Left colon (tissue), 2 donors: ENCODE measurements at places on chromosomes 3 and 15. TPM values are rescaled to one million over a fixed set of nuclear protein-coding genes. Genes with fewer than 3 reads are reported as not detected.

The TBCCD1 gene
- total RNA-seq: 10.7 TPM

The C3orf80 gene
- 1.9 TPM for total RNA-seq

The SIDT1 gene
- total RNA-seq: 65.7 TPM

The DYNLT2B gene
- total RNA-seq: 2.2 TPM

The GOLGA6L7 gene
- total RNA-seq: not detected

The NRROS gene
- total RNA-seq: 4.0 TPM

The ADCY5 gene
- 4.5 TPM for total RNA-seq

DNA sequence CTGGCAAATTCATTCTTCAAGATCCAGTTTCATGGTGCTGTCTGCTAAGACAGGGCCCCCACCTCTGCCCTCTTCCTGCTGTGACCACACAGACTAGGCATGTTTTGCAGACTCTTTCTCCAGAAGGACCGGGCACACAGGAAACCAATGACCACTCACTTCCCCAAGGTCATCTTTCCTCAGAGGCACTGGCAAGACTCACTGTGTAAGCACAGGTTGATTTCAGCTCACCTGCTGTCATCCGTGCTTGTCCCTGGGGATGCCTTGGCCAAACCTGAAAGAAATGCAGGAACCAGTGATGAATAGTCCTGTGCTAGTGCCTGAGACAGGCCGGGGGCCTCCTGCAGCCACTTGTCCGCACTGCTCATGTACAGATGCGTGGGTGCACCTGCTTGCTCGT, 33.5 kb downstream of the ALS2CL start:
- DNase-seq: no peak

- DNase-seq: no peak
These were observed 56.3 kb upstream of the CFAP20DC start for GRCh38 chr3:59106085-59106648.

DNA sequence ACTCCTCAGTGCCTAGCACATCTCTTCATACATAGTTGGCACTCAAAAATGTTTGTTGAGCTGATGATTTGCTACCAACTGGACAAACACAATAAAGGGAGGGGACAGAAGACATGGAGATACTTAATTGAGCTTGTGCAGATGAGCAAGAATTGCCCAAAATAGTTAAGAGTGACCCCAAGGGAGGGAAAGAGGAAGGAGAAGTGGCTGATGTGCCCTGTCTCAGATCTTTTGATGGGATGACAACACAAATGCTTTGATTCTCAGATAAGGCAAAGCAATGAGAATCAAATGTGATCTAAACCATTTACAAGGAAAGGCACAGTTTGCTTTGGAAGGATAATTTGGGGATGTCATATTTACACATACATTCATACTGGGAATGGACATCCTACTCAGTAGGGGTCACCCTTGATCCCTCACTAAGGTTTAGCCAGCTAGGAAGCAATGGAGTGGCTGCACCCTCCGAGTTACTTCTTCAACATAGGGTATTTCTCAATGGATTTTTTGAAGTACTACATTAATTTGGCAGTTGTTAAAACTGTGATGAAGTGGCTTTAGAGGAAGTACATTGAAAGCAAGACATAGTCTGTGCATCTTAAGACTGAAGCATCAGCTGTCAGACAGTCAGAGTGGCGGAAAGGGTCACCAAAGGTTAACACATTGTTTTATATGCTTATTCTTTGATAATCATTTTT, 21.9 kb upstream of the SSR3 start:
- DNase-seq: no peak

DNA sequence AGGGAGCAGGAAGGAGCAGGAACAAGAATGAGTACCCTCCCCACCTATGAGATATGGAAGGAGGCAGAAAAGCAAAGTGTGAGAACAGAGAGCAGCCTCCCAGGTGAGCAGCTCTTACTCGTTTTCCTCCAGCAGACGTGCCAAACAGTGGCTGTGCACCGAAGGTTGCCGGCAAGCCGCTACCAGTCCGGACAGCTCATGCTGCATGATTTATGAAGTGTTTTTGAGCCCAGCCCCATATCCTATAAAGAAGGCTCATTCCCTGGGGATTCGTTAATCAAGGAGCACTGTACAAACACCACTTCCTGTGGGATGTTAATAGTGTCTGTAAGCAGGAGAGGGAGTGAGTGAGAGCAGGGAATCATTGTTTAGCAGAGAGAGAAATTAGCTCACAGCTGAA, 118.3 kb upstream of the FOXB1 start:
- no peak for DNase-seq

DNA sequence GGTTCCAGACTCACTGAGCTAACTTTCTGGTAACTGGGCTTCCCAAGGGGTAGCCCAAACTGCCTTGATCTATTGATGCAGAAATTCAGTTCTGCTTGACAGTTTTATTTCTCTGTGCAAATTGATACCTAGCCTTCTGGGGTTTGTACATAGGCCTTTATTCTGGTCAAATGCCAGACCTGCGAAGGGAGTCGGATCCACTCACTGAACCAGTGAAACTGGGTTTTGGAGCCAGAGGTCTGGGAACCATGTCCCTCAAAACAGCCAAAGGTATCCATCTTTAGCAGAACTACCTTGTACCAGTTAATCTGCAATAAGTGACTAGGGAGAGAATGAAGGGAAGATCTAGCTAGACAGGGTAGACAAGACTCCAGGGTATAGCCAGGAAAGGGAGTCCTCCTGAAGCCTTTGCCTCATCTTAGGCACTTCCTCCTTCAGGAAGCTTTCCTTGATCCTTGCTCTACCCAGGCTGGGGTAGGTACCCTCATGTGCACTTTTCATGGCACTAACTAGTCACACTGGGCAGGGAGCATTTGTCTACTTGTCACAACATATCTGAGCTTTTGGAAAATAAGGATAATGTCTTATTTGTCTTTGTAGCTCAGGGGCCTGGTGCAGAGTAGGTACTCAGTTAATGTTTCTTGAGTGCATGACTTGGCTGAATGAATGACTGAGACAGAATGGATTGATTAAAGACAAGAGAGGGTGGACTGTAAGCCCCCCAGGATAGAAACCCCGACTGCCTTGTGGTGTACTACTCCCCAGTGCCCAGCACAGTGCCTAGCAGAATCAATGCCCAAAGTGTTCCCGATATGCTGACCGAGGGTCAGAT, 1.4 kb upstream of the SNX33 start:
- DNase-seq: no peak

DNA sequence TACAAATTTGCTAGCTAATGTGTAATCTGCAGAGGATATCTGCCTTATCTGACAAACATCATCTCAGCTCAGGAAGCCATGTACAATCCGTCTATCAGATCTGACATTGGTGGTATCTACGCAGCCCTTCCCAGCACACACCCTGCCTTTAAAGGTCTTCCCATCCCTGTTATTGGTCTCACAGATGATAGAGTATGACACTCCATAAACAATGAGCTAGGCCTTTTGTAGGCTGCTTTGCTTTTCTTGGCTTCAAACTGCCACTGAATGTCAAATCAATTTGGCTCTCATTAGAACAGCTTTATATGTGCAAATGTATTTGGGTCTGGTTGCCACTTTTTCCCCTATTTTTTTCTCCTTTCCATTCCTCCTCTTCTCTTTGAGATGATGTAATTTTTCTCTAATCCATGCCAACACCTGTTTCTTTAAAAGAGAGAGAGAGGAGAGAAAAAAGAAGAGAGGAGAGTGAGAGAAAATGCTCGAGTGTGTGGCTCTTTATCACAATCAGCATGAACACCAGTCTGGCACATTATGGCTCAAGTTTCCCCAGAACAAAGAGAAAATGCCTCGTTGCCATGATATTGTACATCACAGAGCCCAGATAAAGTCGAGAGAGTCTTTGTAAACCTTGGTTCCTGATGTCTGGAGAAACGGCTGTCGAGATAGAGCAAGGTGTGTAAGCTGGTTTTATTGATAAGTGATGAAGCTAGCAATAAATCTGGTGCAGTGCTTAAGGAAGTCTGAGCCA, 80.8 kb upstream of the DPH6 start:
- no peak for DNase-seq

- no peak for DNase-seq
These were observed 29.6 kb upstream of the FNDC3B start for GRCh38 chr3:172009803-172010202.

DNA sequence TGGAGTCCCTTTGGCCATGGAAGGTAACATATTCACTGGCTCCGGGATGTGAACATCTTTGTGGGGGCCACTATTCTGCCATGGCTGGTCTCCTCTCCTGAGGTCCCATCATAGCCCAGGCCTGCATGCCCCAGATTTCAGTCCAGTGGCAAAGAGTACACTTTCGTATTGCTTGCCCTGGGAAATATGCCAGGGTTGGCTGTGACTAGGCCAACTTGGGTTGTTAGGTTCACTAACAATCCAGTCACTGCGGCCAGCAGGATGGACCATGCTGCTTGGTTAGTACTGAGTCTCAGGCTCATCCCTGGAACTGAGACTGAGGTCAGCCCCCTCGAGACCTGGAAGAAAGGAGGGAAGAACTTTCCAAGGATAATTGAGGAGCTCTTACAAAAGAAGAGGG, 9.8 kb upstream of the EEFSEC start:
- no peak for DNase-seq

DNA sequence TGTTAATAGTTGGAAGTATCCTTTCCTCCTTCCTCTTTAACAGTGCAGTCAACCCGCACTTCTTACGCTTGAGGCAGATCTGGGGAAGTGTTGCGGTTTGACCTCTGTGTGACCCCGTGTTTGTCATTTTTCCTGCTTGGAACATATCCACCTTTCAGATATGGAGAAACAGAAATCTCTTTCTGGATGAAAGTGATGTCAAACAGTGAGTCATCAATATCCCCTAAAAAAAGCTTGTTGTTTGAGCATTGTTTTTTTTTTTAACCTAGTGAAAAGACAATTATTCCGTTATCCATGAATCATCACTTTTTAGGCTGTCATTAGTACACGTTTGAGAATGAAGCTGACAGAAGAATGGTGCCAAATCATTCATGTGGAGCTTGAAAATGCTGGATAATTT, 293.7 kb downstream of the ARPP21 start:
- no peak for DNase-seq
